ENCODE measurements at places on chromosomes 7 and 10. TPM values are rescaled to one million over a fixed set of nuclear protein-coding genes. Genes with fewer than 3 reads are reported as not detected.

DNA sequence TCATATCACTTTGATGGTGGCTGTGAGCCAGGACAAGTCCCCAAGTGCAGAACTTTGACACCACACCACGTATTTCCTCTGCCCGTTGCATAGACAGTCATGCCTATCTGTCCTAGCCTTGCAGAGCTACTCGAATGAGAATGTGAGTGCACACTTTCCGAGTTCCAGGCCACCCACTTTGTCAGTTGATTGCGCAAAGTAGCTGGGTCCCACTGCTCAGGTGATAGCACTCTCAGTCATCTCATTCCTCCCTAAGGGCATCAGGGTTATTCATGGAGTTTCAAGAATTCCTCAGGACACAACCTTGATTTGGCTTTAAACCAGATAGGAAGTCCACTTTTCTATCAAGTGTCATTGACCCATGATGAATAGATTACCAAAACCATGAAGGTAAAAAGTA is 19.3 kb downstream of the LSM5 start:
- DNase-seq = no peak

PRSS37 gene
- not detected for total RNA-seq

PCDH15 gene
- total RNA-seq = not detected

DNA sequence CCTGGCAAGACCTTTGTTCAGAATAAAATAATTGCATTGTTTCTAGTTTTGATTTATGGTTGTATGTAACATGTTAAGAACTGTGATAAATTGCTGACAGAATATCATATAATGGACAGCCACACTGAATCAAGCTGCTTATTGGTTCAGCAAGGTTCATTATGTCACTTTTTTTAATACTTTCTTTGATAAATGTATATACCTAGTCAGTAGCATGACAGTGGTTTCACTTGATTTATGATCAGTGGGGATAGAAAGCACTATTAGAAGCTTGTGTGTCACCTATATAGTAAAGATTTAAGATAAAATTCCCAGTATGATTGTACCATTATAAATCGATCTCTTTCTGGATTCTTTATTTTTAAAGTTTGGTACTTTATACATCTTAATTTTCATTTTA is 4.5 kb downstream of the BUB3 start:
- no peak for DNase-seq

DNA sequence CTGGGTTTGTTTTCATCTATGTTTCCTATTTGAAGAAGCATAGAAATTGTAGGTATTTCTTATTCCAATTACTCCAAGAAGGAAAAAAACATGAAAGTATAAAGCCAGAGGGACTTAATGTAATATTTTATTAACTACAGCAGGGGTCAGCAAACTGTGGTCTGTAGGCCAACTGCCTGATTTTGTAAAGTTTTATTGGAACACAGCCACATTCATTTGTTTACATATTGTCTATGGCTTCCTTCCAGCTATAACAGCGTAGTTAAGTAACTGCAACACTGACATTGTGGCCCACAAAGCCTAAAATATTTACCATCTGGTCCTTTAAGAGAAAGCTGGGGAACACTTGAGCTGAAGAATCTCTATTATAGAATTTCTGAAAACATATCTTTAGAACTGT is 306.2 kb downstream of the BICC1 start:
- no peak for DNase-seq

- DNase-seq = no peak
These were observed 102.2 kb downstream of the MYOF start for GRCh38 chr10:93379731-93380575.

VAX1 gene
- total RNA-seq = not detected

DNA sequence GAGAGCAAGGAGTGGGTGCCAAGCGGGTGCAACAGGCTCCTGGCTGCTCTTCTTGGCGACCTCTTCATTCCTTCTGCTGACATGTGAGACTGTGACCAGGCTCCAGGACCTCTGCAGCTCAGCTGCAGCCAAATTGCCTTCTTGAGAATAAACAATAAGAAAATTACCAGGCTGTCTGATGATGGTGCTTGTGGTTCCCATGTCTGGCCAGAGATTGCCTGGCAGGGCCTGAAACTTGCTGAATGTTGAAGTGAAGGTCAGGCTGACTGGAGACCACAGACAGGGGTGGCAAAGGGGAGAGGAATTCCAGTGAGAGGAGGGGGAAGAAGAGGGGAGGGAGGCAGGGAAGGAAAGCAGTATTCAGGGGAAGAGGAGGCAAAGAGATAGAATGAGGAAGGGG is 497.4 kb upstream of the PODXL start:
- peak; percentile 14 for DNase-seq

GRCh38 chr10:70300908-70301597 is 17.2 kb upstream of the NPFFR1 start:
- DNase-seq = no peak

ABCB8 gene
- total RNA-seq = 43.9 TPM

- DNase-seq = no peak
These were observed 474.6 kb downstream of the GRM8 start for GRCh38 chr7:126778101-126778500.

GRCh38 chr10:128494665-128495064 is 368.4 kb upstream of the MKI67 start:
- no peak for DNase-seq

Data from mucosa of gallbladder (tissue), 1 donor.